Stimulated activated CD8-positive, alpha-beta memory T cell treated with anti-CD3 and anti-CD28 coated beads, Interleukin-15, amount 100 ng/mL, for 4 hours (primary cell): ENCODE measurements at places on chromosomes 7 and 10.

DNA sequence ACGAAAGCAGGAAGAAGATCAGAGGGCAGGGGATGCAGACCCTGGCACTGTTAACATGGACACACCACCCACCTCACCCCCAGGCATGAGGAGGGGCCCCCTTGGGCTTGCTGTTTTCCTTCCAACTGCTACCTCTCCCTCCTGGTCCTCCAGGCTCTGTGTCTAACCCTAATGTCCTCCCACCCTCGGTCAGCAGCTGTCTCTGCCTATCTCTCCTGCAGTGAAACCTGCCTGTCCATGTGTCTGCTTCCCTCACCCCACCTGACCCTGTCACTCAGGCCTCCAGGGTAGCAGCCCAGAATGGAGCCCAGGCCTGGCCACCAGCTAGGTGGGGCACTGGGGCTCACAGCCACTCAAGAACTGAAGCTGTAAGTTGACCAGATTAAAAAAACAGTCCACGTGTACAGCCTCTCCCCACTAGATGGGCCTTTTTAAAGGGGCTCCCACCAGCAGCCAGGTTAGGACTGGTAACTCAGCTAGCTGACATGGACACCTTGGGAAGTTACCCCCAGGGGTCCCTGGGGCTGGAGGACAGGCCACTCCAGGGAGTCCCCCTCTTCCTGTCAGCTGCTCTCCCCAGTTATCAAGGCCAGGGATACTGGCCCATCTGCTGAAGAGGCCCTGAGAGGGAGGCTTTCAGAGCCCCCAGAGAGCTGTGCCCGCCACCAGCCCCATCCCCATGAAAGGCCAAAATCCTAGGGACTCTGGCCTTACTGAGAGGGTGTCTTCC lies 1.5 kb downstream of the SMARCD3 start:
- no peak for DNase-seq

DNA sequence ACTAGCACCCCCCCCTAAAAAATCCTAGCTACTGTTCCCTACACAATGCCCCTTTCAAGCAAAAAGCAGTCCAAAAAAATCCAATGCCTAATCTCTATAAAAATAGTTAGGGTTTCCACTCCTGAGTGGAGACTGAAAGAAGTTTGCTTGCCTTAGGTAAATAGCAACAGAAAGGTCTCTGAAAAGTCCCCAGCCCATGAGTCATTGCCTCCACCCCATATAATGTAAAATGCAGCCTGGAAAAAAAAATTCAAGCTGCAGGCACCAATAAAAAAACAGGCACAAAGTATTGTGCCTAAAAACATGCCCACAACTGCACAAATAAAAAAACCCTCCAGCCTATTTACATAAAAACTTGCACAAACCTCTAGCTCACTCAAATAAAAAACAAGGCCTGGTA lies 47.5 kb downstream of the ZNF680 start:
- no peak for DNase-seq

DNA sequence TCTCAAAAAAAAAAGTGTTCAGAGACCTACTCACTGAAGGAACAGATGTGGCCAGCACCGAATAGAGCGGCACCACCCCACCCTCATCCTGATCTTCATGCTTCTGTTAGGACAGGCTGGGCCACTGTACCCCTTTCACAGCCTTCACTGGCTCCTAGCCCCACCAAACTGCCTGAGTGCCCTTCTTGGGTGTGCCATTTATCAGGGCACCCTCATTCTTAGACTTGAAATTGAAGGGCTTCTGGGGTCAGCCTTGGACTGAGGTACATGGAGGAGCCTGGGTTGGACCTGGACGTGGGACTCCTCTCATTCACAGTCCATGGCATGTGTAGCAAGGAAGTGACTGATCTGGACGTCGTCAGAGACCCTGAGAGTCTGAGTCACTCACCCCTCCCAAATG lies 190.3 kb downstream of the COBL start:
- no peak for DNase-seq

GRCh38 chr10:86316274-86316835 lies 50.2 kb downstream of the GRID1 start:
- DNase-seq: no peak

DNA sequence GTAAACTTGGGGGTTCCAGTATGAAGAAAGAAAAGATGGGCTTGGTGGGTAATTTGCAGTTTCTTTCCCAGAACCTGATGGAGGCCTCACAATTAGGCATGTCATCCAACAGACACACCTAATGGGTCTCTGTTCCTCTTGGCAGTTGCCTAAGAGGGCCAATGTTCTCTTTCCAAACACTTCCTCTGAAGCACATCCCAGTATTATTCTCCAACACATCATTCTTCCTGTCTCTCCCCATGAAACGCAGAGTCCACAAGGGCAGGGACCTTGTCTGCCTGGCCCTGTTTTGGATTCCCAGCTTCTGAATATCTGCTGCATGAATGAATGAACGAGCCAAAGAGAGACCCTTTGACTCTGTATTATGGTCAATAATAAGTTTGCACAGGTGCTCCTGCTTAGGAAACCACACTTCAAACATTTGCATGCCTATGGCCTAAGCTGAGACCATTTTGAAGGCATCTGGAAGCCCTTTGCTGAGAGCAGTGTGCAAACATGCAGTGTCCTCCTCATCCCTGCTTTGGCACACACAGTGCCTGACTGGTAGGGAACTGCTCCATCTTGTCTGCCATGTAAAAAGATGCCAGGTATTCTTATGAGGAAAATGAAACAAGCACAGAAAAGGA lies 100.9 kb upstream of the CHST15 start:
- DNase-seq: no peak

DNA sequence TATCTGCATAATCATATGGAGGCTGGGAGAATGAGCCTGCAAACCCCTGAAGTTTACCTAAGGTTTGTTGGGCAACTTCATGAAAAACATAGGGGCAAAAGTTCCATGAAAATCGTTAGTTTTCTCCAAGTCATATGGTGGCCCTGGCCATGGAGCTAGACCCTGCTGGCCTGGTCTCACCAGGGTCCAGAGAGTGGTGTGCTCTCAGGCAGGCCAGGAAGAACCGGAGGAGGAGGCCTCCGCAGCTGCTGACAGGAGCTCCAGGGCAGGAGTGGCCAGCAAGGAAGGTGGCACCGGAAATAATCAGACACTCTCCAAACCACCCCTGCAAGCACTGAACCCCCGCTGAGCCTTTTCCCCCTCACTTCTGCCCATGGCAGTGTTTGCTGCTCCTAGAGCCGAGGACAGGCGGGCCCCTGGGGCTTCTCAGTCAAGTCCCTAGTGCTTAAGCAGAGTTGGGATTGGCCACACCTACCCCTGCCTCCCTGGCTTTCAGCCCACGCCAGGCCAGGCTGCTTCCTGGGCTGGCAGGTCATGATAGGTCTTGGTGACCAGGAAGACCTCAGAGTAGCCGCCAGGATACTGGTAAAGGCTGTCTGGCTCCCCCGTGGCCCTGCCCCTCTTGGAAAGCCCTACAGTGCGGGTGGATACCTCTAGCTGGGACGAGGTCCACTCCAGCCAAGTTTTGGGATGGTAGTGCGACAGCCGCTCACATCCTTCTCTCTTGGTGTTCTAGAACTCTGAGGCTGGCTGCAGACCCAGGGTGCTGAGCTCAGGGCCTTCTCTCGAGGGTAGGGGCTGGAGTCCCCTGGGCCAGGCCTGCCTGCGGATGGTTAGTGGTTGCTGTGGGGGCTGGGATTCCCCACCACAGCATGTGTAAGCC lies 242.8 kb downstream of the MGMT start:
- DNase-seq: no peak

DNA sequence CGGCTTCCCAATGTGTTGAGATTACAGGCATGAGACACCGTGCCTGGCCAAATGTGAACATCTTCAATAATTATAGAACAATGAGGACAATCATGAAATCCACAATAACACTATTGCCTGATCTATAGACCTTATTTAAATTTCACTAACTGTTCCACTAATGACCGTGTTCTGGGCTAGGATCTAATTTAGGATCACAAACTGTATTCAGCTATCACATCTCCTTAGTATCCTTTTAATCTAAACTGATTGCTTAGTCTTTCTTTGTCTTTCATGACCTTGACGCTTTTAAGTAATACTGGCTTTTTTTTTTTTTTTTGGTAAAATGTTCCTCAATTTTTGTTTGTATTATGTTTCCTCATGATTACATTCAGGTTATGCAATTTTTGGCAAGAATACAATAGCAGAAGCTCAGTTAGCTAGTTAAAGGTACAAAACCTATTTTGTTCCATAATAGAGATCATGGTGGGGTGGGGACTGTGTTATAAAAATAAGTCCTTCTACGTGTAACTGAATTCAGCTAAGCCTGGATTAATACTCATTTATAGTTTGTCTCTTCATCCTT lies 158.4 kb downstream of the AOAH start:
- no peak for DNase-seq
